Fibroblast of gingiva (primary cell): ENCODE measurements at places on chromosomes 6 and 20.

- DNase-seq, result peak; percentile 18
Measured at GRCh38 chr6:42979523-42980177, 669 bp upstream of the PEX6 start.

- DNase-seq, result no peak
Measured at GRCh38 chr6:53199156-53199555, 50.5 kb upstream of the GCM1 start.

GRCh38 chr6:22328474-22328873 lies 31.6 kb upstream of the PRL start:
- DNase-seq, result peak; percentile 56

- no peak for DNase-seq
Measured at GRCh38 chr20:35598476-35598875, 17.2 kb upstream of the SPAG4 start.
